ENCODE measurements at places on chromosomes 6 and 20. TPM values are rescaled to one million over a fixed set of nuclear protein-coding genes. Genes with fewer than 3 reads are reported as not detected.

HRH3 gene
- not detected for total RNA-seq

SAMD3 gene
- not detected for total RNA-seq

GPR63 gene
- 0.83 TPM for total RNA-seq

CLPSL1 gene
- not detected for total RNA-seq

ZNF76 gene
- total RNA-seq: 29.3 TPM

TENT5A gene
- 27.0 TPM for total RNA-seq

GRCh38 chr20:16752082-16752481, 3.9 kb downstream of the OTOR start:
- no peak overlapping the region for H3K27ac ChIP-seq
- H3K36me3 ChIP-seq: no peaks in the 10 kb centered on the region
- H3K4me1 ChIP-seq: no peaks in the 10 kb centered on the region
- H3K4me3 ChIP-seq: no peak overlapping the region
- DNase-seq: no peak

GRCh38 chr6:36657942-36658544, 20.5 kb upstream of the CDKN1A start:
- H3K27ac ChIP-seq: no peak overlapping the region
- H3K36me3 ChIP-seq: no peaks in the 10 kb centered on the region
- DNase-seq: no peak
- peaks cover 36% of the 10 kb centered on the region for H3K4me1 ChIP-seq
- no peaks in the 10 kb centered on the region for H3K27me3 ChIP-seq
- H3K4me3 ChIP-seq: no peak overlapping the region

GRCh38 chr6:159067334-159067733, 22.5 kb upstream of the TAGAP start:
- no peaks in the 10 kb centered on the region for H3K4me1 ChIP-seq
- no peak for DNase-seq
- H3K27ac ChIP-seq: no peak overlapping the region
- H3K4me3 ChIP-seq: no peak overlapping the region
- H3K27me3 ChIP-seq: no peaks in the 10 kb centered on the region
- H3K36me3 ChIP-seq: no peaks in the 10 kb centered on the region

- no peaks in the 10 kb centered on the region for H3K27me3 ChIP-seq
- no peak for DNase-seq
- H3K36me3 ChIP-seq: no peaks in the 10 kb centered on the region
- H3K27ac ChIP-seq: no peak overlapping the region
Observed at GRCh38 chr6:120363429-120363828, 970.9 kb downstream of the TBC1D32 start.

- H3K4me1 ChIP-seq: peaks cover 24% of the 10 kb centered on the region
- no peak overlapping the region for H3K4me3 ChIP-seq
- no peak for DNase-seq
- peaks cover 61% of the 10 kb centered on the region for H3K36me3 ChIP-seq
- peak overlapping the region; percentile 3 for H3K27ac ChIP-seq
Observed at GRCh38 chr20:62900692-62901584, 25.4 kb downstream of the DIDO1 start.

- no peaks in the 10 kb centered on the region for H3K36me3 ChIP-seq
- no peak for DNase-seq
- H3K27me3 ChIP-seq: peaks cover 88% of the 10 kb centered on the region
- no peak overlapping the region for H3K27ac ChIP-seq
- no peak overlapping the region for H3K4me3 ChIP-seq
- no peaks in the 10 kb centered on the region for H3K4me1 ChIP-seq
Observed at GRCh38 chr6:28782113-28782673, 141.6 kb downstream of the TRIM27 start.

Measured in sigmoid colon (tissue), 7 donors.